ENCODE measurements at places on chromosomes 12 and 14.

GRCh38 chr14:53325176-53325806 is 172.2 kb upstream of the DDHD1 start:
- DNase-seq = no peak

DNA sequence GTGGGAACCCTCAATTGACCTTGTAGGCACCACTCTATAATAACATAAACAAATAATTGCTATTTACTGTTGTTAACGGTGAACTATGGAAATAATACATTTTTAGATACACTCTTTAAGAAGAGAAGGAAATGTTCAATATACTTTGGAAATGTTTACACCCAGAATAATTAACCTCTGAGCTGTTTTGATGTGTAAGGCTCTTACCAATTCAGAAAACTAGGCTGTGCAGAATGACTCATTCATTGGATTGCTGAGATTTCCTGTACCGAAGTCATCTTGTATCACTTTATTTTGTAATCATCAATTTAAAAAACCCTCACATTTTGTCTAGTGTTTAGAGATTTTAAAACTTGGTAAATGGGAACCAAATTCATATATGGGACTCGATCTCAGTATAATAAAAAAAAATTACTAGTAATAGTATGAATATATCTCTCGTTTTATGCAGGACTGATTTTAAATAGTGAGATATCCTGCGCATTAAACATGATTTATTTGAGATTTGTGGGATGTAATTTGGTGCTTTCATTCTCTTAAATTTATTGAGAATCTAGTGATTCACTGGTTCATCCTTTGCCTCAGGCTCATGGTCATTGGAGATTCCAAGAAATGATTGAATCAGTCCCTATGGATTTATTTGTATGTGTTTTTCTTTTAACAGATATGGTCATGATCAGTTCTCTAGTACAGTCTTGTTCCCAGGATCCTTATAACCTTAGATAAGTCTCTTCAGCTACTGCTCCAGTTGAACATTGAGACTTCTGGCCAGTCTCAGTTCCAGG is 3.9 kb downstream of the SAMD4A start:
- no peak for DNase-seq

DNA sequence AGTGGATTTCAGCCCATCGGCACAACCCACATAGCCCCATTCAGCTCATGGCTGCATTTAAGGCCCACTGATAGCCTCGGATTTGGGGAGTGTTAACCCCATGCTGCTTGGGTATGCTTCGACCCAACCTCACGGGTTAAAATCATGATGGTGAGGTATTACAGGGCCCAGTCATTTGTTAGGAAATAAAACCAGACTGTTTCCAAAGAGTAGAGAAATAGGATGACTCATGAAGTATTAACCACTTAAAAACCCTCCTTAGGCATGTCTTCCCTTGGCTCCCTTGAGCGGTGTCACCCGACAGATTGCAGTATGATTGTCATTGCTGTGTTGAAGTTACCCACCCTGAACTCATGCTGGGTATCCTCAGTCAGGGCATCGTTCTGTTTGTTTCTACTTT is 289.1 kb downstream of the CACNA1C start:
- DNase-seq = no peak

DNA sequence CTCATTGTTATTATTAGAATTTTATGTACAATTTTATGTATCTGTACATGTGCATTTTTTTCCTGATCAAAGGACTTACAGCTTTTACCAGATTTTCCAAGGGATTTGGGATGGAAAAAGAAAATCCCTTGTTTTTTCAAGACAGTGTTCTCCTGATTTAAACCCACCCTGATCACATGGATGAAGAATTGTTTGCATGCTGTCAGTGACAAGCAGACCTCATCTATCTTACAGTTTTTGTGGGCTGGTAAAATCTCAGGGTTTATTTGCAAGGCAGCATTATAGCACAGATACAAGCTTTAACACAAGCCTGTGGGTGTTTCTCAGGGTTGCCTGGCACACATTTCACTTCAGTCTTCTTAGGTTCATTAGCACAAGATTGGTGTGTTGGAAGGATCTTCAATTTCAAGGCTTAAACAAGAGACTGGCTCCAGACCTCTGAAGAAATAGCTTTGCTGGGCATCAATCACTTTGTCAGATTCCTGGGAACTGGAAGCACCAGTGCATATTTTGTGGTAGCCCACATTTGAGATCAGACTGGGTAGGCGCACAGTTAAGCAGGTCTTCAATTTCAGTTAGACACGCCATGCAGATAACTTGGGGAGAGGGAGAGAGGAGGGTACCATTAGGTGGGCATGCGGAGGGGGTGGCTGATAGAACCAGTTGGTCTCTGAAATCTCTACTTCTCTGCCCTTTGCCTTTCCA is 118.0 kb downstream of the TBX5 start:
- no peak for DNase-seq

- DNase-seq = peak; percentile 29
These were observed 41.3 kb downstream of the RAB3IP start for GRCh38 chr12:69779928-69780327.
